ENCODE measurements at places on chromosomes 7 and 10.

DNA sequence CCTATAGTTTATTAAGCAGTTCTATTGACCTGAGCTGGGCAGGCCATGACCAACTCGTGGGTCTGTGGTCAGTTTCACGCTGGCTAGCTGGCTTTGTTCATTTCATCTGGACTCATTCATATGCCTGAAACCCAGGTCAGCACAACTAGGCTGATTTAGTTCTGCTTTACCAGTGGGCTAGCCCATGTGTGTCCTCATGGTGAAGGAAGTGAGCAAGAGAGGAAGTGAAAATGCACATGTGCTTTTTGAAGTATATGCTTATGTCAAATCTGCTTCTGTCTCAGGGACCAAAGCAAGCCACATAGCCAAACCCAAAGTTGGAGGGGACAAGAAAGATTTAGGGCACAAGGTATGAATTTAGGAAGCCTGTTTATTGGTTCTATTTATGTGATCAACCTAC, 154.5 kb downstream of the RNF133 start:
- no peak for DNase-seq

DNA sequence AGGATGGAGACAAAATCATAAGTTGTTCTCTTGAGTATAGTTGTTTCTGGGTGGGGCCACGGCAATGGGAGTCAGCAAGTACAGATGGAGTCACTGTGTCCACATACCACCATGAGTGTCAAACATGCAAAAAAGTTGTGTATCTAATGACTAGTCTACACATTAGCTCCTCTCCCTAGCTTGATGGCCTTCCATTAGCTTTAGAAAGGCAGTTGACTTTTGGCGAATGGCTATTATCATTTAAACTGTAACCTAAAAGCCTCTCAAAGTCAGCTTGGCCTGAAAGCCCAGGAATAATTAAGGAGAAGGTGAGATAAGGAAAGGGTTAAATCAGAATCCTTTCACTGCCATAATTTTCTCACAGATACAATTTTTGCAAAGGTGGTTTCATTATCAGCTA, 95.5 kb upstream of the MEOX2 start:
- no peak for DNase-seq

DNA sequence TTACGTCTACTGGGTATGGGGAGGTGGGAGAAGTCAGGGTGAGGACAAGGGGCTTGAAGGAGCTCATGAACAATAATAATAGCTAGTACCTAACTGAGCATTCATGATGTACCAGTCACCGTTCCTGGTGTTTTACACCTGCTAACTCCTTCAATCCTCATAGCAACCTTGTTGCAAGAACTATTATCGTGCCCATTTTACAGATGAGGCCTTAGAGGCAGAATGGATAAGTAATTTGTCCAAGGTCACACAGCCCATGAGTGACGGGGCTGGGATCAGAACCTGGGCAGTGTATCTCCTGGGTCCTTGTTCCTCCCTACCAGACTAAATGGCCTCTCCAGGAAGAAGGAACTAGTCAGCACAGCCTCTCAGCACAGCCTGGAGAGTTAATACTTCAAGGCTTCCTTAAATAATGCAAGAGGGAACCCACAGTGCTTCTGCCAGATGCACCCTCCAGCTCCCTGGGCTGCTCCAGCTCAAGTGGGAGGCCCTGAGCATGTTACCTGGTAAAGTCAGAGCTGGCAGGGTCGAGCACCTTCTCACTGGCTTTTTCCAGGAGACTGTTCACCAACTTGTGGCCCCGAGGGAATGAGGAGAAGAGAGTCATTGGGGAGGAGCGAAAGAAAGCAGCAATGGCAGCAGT, 28.8 kb downstream of the RRP12 start:
- no peak for DNase-seq

DNA sequence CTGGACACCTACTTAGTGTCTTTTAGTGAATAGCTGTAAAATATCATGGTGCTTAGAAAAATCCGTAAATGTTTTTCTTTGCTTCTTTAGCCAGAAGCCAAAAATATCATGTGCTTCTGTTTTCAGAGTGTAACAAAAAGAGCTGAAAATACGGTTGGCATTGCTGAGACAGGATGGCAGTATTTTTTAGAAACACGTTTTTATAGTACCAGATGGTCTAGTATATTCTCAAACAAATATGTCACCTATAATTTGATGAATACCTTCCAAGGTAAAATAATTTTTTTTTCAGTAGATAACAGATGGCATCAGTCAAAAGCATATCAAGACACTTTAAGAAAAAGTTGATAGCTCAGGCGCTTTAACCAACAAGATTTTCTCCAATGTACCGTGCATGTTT, 326.6 kb downstream of the PHF14 start:
- DNase-seq, result no peak

GRCh38 chr10:25492040-25492439, 317.2 kb downstream of the GPR158 start:
- DNase-seq, result no peak

DNA sequence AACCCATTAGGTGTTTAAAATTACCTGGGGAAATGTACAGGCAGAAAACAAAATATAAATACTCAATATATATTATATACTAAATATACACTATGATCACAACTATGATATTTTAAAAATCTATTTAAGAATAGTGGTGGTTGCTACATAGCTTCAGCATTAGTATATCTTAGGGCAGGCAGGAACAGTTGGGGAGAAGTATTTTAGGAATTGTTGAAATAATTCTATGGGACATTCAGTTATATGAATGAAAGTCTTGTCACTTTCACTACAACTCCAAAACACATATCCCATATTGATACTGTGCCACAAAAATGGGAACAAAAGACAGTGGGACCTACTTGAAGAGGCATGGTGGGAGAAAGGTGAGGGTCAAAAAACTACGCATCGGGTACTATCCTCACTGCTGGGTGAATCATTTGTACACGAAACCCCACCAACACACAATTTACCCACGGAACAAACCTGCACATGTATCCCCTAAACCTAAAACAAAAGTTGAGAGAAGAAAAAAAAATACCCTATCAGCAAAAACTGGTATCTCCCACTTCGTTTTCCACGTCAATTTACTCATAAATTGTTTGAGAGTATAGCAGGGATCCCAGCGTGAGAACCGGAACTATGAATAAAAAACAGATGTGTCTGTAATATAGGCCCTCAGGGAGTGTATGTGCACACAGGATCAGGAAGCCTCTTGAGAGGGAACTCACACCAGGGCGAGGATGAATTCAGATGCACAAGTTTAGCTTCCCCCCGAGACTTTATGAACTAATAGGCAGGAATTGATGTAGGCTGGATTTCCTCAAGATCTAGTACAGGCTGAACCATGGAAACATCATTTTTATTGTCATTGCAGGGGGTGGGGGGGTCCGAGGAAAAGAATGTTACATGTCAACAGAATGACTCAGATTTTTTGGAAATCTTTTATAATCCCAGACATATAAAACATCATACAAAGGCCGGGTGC, 16.2 kb downstream of the SLC16A12 start:
- no peak for DNase-seq

DNA sequence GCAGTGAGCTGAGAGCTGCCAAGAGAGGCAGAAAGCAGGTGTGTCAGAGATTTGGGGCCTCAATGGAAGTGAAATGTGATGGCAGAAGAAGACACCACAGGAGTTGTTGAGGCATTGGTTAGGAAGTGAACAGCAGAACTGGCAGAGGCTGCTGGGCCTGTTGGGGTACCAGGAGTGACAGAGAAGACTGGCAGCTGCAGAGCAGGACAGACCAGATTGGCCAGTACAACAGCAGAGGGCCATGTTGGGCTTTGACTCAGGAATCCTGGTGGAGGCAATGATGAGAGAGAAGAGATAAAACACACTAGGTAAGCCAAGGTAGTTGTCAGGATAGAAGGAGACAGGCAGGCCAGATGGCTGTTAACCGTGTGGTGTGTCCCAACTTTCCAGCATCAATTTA, 19.9 kb upstream of the HERPUD2 start:
- DNase-seq, result no peak

DNA sequence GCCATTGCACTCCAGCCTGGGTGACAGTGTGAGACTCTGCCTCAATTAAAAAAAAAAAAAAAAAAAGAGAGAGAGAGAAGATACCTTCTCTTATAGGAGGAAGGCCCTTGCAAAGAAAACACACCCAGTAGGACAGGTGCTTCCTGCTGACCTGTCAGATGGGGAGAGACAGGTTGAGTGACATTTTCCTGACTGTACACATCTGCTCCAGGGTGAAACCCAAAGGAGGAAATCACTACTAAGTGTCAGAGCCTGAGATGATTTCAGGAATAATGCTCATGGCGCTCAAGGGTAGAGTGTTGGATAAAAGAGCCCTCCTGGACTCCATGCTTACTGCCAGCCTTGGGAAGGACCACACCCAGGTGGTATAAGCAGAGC, 1.7 kb upstream of the STN1 start:
- no peak for DNase-seq
